ENCODE measurements at places on chromosomes 2 and 18.

GRCh38 chr2:56705713-56706112 lies 521.9 kb downstream of the CCDC85A start:
- no peak for DNase-seq

GRCh38 chr2:241864168-241864849 lies 5.2 kb upstream of the RTP5 start:
- no peak for DNase-seq

DNA sequence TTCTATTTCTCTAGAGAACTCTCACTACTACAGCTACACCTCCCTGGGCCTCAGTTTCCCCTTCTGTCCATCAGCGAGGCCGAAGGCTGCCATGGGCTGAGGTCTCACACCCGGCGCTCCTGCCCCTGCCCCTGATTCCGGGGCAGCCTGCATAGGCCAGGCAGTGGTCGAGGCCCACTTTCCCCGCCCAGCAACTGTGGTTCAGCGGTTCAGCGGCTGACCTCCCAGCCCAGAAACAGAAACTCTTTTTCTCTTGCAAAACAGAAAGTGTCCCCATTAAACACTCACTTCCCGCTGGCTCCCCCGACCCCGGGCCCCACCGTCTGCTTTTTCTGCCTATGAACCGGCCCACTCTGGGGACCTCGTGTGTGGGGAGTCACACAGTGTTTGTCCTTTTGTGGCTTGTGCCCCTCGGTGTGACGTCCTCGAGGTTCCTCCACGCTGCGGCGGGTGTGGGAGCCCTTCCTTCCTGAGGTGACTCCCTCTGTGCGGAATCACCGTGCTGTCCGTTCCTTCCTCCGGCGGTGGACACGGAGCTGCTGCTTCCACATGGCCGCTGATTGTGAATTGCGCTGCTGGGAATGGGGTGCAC lies 16.0 kb downstream of the PDCD1 start:
- DNase-seq = no peak

GRCh38 chr2:112690853-112691401 lies 29.9 kb upstream of the NT5DC4 start:
- peak; percentile 63 for DNase-seq

GRCh38 chr2:239464166-239465016 lies 63.6 kb upstream of the HDAC4 start:
- DNase-seq = no peak

DNA sequence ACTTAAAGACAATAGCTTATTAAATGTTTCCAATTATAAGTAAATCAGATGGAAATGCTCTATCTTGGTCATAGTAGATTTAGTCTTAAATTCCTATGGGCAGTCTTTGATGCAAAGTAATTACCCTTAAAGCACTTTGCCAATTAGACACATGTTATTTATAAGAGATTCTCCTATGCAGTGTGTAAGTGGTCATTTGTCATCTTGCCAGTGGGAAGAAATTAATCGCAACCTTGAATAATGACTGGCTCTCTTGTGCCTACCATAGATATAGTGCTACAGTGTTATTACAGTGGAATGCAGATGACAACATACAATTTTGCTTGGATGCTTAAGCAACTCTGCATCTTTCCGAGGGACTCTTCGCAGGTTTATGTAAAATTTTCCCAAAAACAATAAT lies 311.0 kb upstream of the THUMPD2 start:
- no peak for DNase-seq

DNA sequence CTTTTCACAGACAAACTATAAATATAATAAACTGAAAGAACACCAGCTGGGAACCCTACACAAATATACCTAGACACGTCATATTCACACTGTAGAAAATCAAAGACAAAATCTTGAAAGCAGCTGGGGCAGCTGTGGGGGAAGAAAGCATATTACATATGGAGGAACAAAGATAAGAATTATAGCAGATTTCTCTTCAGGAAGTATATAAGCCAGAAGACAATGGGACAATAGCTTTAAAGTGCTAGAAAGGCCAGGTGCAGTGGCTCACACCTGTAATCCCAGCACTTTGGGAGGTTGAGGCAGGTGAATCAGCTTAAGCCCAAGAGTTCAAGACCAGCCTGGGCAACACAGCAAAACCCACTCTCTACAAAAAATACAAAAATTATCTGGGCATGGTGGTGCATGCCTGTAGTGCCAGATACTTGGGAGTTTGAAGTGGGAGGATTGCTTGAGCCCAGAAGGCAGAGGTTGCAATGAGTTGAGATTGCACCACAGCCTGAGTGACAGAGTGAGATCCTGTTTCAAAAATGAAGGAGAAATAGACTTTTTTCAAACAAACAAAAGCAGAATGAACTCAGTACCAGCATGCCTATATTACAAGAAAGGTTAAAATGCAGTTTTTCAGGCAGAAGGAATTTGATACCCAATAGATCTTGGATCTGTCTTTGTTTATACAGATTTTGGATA lies 26.8 kb upstream of the ERCC3 start:
- no peak for DNase-seq

DNA sequence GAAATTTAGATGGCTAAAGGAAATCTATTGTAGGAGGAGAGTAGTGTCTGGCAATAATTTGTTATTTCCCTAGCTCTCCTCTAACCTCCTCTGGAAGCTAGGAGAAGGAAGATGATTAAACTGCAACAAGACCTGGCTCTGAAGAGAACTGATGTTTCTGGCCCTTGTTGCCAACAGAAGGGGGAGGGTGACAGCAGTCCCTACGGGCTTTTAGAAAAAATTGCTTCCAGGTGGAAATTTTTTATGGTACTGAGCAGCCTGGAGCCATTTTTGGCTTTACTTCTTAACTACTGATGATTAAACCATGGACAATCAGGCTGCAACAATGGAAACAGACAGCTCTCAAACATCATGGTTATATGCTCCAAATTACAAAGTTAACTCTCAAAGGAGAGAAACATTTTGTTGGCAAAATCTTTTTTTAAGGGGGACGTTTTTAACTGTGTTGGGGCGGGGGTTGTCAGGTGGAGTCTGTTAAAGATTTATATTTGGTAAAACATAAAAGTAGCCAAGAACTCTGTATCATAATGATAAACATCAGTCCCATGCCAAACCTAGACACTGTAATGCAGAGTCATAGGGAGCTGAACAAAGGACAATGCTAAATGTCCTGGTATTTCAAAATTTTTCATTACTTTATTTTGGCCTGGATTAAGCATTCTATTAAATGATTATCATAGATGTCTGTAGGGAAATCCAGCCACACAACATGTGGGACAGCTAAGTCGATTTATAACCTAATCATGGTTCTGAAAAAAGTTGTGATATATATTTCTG lies 70.0 kb downstream of the EXOC6B start:
- no peak for DNase-seq

GRCh38 chr2:210268281-210268680 lies 43.0 kb upstream of the ACADL start:
- no peak for DNase-seq

GRCh38 chr2:227450926-227451654 lies 20.9 kb upstream of the AGFG1 start:
- DNase-seq = no peak

DNA sequence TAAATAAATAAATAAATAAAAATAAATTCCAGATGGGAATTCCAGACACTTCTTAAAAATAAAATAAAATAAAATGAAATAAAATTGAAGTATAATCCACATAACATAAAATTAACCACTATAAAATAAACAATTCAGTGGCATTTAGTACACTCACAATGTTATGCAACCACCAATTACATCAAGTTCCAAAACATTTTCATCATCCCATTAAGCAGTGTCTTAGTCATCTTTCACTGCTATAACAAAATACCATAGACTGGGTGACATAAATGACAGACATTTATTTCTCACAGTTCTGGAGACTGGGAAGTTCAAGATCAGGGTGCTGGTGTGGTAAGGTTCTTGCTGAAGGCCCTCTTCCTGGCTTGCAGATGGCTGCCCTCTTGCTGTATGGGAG lies 22.6 kb upstream of the PROKR1 start:
- DNase-seq = no peak

DNA sequence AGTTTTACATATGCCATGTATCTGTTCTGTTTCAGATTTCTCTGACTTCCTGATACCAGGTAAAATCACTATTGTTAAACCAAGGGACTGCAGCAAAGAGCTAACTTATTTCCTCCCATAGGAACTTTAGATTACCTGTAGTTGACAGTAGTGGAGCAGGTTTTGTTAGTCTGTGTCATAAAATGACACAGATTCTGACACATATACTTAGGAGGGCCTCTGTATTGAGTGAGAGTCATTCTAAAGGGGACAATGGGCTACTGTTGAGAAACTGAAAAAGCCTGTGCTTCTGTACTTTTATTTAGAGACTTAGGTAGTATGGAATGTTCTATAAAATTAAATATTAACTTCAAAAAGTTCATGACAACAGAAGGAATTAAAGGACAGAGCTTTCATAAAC lies 48.2 kb downstream of the KCMF1 start:
- peak; percentile 49 for DNase-seq

DNA sequence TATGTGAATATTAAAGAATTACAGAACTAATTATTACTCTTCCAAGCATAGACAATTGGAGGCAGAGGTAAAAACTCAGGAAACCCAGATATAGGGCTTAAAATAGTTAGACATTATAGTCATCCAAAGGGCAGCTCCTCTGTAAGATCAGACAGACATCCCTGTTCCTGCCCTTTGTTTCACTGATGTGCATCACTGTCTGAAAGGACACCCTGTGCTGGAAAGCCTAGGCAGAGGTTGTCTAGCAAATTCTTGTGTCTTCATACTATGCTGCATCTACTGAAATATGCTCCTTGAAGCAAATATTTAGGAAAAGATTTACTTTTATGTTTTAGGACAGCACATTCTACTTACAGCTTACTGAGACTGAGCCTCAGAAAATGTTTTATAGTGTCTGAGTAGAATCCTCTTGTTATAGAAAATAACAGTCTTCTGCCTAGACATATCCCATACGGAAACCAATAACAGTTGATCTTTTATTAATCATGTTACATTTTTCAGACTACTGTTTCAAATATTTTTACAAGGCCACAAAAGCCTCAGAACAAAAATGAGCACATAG lies 977.3 kb upstream of the CDH2 start:
- DNase-seq = no peak

DNA sequence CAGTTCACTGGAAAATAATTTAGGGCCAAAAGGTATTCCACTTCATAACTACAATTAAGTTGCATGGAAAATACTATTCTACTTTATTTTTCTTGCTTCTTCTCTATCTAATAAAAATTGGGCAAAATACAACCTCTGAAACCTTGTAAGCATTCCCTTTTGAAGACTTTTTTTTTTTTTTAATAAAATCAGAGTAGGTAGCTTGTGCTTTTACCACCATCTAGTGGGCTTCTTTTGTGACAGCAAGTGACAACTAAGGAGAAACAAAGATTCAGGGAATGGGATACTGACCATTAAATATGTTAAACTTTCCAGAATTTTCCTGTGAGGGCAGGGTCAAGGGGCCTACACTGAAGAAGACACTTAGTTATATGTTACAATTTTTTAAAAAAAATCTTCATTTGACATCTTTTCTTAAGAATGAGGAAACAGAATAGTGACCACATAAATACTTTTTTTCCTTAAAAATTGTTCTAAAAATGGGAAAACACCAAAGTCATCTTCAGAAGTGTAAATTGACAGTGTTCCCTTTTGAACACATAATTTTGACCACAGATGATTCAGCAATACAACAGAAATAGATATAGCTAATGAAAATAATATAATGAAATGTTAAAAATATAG lies 1183.2 kb upstream of the ACVR2A start:
- DNase-seq = no peak

- DNase-seq = peak; percentile 60
Measured at GRCh38 chr18:21489119-21489750, 111.3 kb downstream of the ESCO1 start.

DNA sequence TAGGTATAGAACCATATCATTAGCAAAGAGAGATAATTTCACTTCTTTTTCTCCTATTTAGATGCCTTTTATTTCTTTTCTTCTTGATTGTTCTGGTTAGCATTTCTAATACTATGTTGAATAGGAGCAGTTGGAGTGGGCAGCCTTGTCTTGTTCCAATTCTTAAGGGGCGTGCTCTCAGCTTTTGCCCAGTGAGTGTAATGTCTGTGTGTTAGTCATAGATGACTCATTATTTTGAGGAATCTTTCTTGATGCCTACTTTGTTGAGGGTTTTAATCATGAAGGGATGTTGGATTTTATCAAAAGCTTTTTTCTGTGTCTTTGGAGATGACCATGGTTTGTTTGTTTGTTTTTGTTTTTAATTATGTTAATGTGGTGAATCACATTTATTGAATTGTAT lies 1453.1 kb upstream of the SLC39A10 start:
- no peak for DNase-seq

GRCh38 chr18:44695503-44695902 lies 14.8 kb downstream of the SETBP1 start:
- DNase-seq = no peak

GRCh38 chr2:455015-455705 lies 167.3 kb upstream of the ALKAL2 start:
- no peak for DNase-seq

DNA sequence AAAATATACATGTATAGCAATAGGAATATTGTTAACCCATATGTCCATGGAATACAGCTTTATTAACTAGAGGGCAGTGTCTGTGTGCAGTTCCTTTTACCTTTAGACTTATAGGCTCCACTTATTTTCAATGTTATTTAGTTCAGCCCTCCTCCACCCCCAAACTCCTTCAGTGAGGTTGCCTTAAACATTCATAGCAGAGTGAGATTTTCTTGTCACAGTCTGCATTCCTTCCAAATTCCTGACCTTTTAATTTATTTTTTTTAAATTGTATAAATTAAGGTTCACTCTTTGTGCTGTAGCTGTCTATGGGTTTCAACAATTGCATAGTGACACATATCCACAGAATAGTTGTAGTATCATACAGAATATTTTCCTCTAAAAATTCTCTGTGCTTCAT lies 30.9 kb downstream of the TFPI start:
- DNase-seq = no peak

DNA sequence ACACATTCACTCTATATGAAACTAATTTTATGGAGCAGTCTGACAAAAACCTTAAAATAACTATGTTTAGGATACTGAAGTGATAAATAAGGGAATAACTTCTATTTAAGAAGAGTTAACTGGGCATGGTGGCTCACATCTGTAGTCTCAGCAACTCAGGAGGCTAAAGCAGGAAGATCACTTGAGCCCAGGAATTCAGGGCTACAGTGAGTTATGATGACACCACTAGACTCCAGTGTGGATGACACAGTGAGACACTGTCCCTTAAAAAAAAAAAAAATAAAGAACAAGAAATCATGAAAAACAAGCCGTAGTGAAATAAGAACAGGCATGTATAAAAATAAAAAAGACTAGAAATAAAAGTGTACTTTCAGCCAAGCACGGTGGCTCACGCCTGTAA lies 82.0 kb downstream of the THADA start:
- no peak for DNase-seq

- no peak for DNase-seq
Measured at GRCh38 chr18:79685281-79685680, 5.7 kb downstream of the CTDP1 start.

All from Calu3 (cell line).